Left hindlimb (tissue), 1 donor: ENCODE measurements at places on chromosomes 11 and 22.

DNA sequence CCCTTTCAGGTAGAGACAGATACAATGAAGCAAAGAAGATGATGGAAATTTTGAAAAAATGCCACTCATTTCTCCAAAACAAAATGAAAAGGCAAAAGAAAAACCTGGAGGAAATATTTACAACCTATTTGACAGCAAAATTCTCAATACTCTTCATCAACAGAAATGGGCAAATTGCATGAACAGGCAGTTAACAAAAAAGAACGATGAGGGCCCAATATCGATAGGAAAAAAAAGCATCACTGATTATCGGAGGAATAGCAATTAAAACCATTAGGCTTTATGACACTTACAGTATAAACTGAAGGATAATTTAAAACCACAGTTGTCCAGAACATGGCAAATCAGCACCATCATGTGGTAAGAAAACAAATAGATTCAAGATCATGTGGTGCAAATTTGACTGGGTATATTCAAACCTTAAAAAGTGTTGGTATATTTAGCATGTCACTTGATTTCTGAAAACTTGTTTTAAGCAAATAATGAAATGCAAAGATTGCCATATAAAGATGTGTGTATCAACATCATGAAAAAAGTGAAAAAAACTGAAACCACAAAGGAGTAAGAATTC, 222.9 kb downstream of the BRD1 start:
- DNase-seq: no peak

- DNase-seq: no peak
Measured at GRCh38 chr22:42473484-42474193, 41.4 kb upstream of the NFAM1 start.

DNA sequence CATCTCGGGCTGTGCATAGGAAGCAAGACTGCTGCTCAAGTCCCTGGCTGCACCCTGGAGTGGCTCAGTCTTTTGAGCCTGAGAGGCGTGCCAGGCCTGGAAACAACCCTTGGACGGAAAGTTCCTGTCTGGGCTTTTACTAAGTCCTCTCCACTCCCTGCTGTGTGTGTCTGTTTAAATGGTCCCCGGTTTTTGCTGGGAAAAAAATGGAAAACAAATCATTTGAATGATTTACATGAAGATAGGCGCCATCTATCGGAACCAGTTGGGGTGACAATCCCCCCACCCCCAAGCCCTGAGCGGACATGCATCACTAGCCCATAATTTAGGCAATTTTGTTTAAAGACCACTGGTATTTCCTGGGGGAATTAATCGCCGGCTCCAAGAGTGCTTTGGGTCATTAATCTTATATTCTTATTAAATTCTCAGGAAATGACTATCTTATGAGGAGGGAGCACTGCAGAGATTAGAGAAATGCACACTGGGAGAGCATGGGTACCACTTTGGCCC, 2.7 kb upstream of the GAB2 start:
- peak; percentile 81 for DNase-seq

- peak; percentile 25 for DNase-seq
Measured at GRCh38 chr11:2576111-2576510, 123.7 kb downstream of the KCNQ1OT1 start.

DNA sequence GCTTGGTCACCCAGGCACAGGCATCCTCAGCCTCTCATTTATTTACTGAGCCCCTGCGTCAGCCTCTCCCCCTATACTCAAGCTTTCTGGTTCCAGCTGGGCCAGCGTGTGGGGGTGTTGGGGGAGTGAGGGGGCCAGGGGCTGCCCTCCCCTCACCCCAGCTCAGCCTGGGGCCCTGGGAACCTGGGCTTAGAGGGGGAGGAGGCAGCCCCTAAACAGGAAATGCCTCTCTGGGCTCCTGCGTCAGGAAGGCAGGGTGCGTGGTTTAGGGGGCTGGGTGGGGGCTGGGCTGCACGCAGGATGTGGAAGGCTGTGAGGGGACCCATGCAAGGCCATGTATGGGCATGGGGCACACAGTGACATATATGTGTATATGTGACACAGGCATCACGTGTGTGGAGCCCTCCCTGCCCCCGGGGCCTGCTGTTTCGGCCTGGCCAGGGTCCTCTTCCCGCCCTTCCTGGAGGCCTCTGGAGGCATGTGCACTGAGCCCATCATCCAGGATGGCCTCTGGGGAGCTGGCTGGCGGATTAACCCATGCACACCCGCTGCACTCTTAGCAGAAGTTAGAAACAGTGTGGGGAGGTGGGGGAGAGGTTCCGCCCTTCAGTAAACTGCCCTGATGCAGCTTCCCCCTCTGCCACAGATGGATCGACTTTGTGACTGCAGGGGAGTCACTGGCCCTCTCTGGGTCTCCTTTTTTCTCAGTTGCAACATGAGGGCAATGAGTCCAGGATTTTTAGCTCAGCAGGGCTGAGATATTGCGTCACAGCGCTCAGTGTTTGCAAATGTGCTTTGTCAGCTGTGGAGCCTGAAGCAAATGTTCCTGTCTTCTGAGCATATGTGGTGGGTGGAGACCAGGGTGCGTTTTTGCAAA, 1.1 kb upstream of the CD248 start:
- peak; percentile 73 for DNase-seq

GRCh38 chr11:120249279-120250262, 9.6 kb downstream of the POU2F3 start:
- no peak for DNase-seq

DNA sequence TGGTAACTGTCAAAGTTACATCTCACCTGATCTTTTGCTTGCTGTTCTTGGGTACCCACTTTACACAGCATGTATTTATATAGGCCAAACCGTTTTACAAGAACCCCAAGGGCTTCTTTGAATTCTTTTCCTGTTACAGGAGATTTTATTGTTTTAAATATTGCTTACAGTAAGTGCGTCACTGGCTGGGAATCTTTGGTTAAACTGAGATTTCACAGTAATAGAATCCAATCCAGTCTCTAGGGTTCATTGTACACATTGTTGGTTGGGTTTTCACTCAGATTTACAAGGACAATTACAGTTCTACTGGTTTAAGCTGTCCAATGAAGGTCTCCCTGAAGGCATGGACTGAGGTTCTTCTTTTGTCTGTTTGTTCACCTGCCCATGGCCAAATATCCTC, 171.7 kb downstream of the INSC start:
- DNase-seq: no peak

DNA sequence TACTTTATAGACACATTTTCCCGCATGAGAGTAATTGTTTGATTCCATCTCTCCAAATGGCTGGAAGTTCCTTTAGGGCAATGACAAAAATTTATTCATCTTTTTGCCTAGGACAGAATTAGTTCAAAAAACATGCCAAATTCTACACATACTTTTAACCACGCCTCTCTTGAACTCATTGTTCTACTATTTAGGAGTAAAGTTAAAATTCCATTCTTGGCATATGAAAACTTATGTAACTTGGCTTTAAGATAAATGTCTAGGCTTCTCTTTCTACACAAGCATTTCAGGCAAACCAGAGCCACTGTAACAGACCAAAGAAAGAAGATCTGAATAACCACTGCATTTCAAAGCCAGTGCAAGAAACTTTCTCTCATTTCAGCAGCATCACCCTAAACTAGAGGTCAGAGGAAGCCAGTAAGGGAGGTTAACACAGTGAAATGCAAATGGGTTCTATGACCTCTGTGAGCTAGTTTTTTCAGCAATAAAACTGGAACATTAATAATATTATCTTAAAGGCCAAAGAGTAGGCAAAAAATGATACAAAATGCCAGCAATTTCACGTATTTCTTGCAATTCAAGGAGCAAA, 73.0 kb downstream of the RSF1 start:
- DNase-seq: no peak

- no peak for DNase-seq
Measured at GRCh38 chr11:120133216-120134105, 4.5 kb downstream of the TRIM29 start.

GRCh38 chr11:96219981-96220623, 122.9 kb downstream of the MAML2 start:
- no peak for DNase-seq

GRCh38 chr22:38494498-38494897, 11.6 kb downstream of the DDX17 start:
- no peak for DNase-seq

DNA sequence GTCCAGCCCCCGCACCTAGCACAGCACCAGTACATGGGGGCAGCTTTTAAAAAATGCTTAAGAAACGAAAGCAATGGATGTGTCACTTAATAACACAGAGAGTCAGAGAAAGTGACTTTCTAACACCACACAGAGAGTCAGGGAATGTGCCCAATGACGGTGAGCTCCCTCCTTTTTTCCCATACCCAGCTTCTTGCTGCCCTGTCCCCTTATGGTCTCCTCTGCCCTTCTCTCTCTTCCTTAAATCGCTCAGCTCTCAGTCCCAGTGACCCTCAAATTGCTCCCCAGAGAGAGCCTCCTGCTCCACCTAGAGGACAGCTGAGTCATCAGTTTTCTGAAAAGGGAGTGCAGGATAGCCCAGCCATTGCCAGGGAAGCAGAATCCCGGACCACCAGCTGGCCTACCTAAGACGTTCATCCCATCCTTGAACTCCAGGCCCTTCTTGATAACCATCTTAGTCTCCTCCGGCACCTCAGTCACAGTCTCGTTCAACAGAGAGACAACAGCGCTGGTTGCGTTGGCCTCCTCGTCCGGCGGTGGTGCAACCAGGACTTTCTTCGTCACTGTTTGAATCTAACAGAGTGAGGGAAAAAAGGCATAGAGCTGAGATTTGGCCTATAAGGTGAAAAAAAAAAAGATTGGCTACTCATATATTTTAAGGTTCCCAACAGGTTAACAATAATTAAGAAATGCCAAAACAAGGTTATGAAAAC, 113.5 kb downstream of the SLC1A2 start:
- DNase-seq: no peak

GRCh38 chr11:124663861-124664260, 9.7 kb downstream of the SIAE start:
- DNase-seq: no peak

GRCh38 chr11:126163074-126163700, 48.3 kb downstream of the RPUSD4 start:
- DNase-seq: peak; percentile 71

- DNase-seq: no peak
Measured at GRCh38 chr11:32885556-32885955, 7.1 kb upstream of the QSER1 start.

DNA sequence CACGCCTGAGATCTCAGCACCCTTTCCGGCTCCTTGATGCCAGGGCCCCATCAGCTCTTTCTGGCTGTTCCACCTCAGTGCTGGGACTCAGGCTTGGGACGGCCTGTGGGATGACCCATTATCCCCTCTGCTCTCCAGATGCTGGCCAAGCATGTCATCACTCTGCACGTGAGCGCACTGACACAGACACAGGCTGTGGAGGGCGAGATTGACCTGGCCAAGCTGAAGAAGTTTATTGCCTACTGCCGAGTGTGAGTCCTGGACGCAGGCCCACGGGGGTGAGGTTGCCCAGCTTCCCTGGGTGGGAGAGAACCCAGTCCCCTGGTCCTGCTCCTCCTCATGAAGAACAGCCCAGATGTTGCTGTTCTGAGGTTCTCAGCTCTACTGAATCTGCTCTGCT, 17.7 kb downstream of the MCM5 start:
- DNase-seq: no peak

GRCh38 chr22:46433318-46433717, 97.8 kb downstream of the TRMU start:
- DNase-seq: no peak

DNA sequence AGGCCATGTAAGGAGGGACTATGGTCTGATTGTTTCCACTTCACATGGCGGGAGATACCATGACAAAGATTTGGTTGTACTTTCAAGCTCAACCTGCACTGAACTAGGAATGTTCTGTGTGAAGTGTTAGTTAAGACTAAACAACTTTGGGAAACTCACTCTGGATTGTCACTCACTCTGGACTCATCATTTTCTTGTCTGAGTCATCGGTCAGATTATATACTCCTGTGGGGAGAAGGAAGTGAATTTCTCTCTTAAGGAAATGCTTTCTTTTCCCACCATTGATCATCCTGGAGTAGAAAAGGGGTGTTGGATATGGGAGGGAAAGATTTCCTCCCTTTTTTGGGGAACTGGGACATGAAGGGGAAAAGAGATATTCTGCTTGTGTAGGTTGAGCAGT, 26.9 kb upstream of the CAT start:
- DNase-seq: no peak

DNA sequence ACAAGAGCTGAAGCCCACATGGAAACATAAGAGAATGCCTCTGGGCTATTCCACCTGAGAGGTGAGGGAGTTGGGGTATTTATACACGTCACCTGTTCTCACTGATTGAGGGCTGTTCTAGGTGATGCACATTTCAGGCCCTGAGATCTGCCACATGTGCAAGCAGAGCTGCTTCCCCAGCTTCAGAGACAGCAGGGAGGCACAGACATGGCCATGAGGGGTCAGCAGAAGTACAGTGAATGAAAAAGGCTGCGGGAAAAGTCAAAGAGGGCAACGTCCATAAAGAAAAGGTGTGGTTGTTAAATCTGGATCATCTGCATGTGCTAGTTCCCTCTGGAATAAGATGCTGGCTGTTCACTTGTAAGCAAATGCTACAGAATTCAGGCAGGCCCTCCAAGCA, 75.4 kb downstream of the GAB4 start:
- DNase-seq: no peak

DNA sequence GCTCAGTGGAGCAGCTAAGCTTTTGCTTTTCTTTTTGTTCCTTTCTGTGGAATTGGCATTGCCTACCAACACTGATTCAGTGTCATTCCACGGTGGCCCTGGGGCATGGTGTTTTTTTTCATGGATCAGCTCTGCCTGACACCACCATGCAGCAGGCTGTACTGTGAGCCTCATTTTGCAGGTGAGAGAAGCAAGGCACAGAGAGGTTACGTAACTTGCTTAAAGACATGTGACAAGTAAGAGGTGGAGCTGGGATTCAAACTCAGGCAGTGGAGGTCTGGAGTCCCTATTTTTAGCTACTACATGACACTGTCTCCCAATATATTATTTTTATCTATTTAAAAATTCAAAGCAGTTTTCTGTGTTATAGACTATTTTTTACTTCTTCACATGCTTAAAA, 44.4 kb downstream of the APOL3 start:
- no peak for DNase-seq

DNA sequence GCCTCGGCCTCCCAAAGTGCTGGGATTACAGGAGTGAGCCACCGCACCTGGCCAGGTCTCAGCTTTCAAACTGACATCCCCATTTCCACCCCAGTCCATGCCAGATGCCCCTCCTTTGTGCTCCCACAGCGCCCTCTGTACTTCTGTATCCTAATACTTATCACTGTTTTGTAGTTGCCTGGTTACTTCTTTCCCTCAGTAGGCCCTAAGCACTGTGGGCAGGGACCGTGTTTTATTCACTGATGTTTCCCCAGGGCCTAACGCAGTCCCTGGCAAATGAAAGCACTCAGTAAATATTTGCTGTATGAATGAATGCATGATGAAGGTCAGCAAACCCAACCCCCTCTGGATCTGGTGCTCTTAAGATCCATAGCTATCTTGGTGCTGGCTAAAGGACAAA, 2.2 kb upstream of the TRIM3 start:
- DNase-seq: no peak

- no peak for DNase-seq
Measured at GRCh38 chr22:37499027-37499707, 13.0 kb upstream of the MFNG start.

GRCh38 chr11:12906501-12906900, 102.6 kb upstream of the RASSF10 start:
- DNase-seq: no peak
